ENCODE measurements at places on chromosomes 12 and 14.

GRCh38 chr14:105015905-105016304, 5.0 kb downstream of the CDCA4 start:
- DNase-seq, result no peak
- no peaks in the 10 kb centered on the region for H3K27me3 ChIP-seq
- H3K27ac ChIP-seq, result no peak overlapping the region
- no peak overlapping the region for H3K4me3 ChIP-seq

- no peak for DNase-seq
- H3K4me3 ChIP-seq, result no peak overlapping the region
- H3K36me3 ChIP-seq, result no peaks in the 10 kb centered on the region
- no peaks in the 10 kb centered on the region for H3K27me3 ChIP-seq
- no peak overlapping the region for H3K27ac ChIP-seq
Measured at GRCh38 chr12:92485351-92486348, 217.1 kb upstream of the PLEKHG7 start.

DNA sequence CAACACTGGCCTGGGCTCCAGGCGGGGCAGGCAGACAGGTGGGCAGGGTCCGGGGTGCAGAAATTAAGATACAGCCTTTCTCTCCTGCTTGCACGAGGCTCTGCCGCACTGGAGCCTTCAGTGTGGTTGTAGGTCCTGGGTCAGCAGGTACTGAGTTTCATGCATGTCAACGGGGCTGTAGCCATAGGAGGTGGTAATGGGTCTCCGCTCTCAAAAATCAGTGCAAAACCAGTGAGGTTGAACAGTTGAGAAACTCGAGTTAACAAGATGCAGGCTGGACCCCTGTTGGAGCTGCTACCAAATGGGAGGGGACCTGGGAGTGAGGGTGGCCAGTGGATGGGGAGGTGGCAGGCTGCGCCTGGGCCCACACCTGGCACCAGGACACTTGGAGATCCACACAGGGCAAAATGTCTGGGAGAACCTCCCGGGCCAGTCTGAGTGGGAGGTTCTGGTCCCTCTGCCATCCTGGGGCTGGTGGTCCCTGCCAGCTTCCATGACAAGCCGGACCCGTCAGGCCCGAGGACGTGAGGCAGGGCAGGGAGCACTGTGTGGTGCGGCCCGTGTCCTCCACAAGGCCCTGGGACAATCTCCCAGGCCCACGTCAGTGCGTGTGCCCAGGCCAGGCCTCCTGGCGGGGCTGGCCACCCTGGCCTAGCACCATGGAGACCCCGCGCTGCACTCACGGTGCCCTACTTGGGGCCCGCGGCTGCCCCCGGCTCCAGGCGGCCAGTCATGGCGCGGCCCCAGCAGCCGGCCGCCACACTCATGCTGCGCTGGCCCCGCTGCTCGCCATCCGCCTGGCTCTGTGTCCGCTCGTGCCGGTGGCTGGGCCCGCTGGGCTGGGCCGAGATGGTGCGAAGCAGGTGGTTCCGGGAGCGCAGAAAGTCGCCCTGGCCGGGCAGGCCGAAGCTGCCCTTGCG, 5.1 kb downstream of the ARL6IP4 start:
- H3K27ac ChIP-seq, result no peak overlapping the region
- no peaks in the 10 kb centered on the region for H3K27me3 ChIP-seq
- peaks cover 12% of the 10 kb centered on the region for H3K36me3 ChIP-seq
- H3K4me1 ChIP-seq, result peaks cover 8% of the 10 kb centered on the region

DNA sequence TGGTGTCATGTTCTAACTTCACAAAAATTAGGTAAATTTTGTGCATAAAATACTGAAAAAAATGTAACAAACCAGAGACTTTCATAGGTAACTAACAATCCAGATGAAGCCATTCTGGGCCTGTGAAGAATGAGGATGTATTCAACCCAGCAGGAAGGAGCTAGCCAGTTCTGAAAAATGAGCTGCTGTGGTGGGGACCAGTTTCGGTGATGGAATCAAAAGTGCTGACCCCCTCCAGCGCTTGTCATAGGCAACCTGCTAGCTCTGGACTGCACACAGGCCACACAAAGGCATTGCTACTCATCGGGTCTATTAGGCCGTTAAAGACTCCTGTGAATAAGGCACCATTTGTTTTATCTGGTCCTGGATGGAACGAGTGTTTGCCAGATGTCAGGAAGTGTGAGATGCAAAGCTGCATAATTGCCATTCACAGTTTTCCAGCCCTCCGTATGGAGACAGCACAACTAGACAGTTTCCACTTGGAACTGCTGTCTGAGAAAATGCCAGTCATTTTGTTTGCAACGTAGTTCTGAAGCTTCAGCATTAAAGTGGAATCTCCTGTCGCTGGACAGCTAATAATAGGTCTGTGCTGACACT, 3.3 kb upstream of the RIMBP2 start:
- no peak overlapping the region for H3K4me3 ChIP-seq
- H3K4me1 ChIP-seq, result peaks cover 6% of the 10 kb centered on the region

DNA sequence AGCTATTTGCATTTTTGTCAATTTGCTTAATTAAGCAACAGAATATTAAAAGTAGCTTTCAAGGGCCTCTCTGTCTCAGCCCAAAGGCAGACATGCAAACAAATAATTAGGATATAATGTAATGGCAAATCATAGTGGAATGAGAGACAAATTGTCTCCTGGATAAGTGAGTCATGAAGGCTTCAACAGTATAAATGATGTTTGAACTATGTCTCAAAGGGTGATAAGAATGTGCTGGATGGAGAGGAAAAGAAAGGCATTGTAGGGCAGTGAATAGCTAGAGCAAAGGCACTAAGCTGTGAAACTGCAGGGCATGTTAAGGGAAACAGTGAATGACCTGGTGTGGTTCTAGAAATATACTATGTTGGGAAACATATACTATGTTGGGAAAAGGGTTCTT, 53.5 kb upstream of the PPP1R12A start:
- no peak for DNase-seq
- H3K27ac ChIP-seq, result no peak overlapping the region
- no peak overlapping the region for H3K4me3 ChIP-seq
- H3K4me1 ChIP-seq, result peaks cover 4% of the 10 kb centered on the region

GRCh38 chr12:78406828-78407227, 457.7 kb upstream of the SYT1 start:
- H3K4me3 ChIP-seq, result no peak overlapping the region
- H3K36me3 ChIP-seq, result no peaks in the 10 kb centered on the region
- no peak for DNase-seq
- no peak overlapping the region for H3K27ac ChIP-seq
- no peaks in the 10 kb centered on the region for H3K27me3 ChIP-seq
- H3K4me1 ChIP-seq, result peaks cover 2% of the 10 kb centered on the region

GRCh38 chr12:122843455-122843854, 8.2 kb downstream of the HIP1R start:
- no peak overlapping the region for H3K4me3 ChIP-seq
- peaks cover 9% of the 10 kb centered on the region for H3K4me1 ChIP-seq
- H3K36me3 ChIP-seq, result peaks cover 3% of the 10 kb centered on the region
- DNase-seq, result no peak
- no peaks in the 10 kb centered on the region for H3K27me3 ChIP-seq
- no peak overlapping the region for H3K27ac ChIP-seq

GRCh38 chr12:122473543-122474323, 27.0 kb downstream of the ZCCHC8 start:
- H3K4me3 ChIP-seq, result no peak overlapping the region
- no peak overlapping the region for H3K27ac ChIP-seq
- peaks cover 74% of the 10 kb centered on the region for H3K36me3 ChIP-seq
- no peaks in the 10 kb centered on the region for H3K4me1 ChIP-seq

GRCh38 chr14:57405562-57405961, 15.2 kb downstream of the NAA30 start:
- no peak overlapping the region for H3K4me3 ChIP-seq
- H3K27ac ChIP-seq, result no peak overlapping the region
- no peaks in the 10 kb centered on the region for H3K27me3 ChIP-seq
- peaks cover 8% of the 10 kb centered on the region for H3K36me3 ChIP-seq
- H3K4me1 ChIP-seq, result no peaks in the 10 kb centered on the region
- no peak for DNase-seq

- no peaks in the 10 kb centered on the region for H3K36me3 ChIP-seq
- H3K4me3 ChIP-seq, result no peak overlapping the region
- no peaks in the 10 kb centered on the region for H3K27me3 ChIP-seq
- no peaks in the 10 kb centered on the region for H3K4me1 ChIP-seq
- DNase-seq, result no peak
Measured at GRCh38 chr12:107352347-107353081, 259.2 kb upstream of the CRY1 start.

DNA sequence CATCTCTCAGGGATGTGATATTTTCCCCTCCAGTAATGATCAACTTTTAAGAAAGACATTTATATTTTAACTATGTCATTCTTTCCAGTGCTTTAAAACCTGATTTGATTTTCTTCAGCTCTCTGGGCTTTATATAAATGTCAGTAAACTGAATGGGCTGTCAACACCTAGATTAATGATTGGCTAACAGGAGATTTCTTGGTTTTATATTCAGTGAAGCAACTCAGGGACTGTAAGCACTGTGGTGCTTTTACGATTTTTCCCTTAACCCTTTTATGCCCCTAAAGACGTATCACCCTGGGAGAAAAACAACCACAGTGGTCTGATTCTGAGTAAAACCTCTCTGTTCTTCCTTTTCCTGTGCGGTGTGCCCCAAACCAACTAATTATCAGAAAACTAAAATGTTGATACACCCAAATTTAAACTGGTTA, 38.0 kb downstream of the PTGER2 start:
- H3K4me3 ChIP-seq, result no peak overlapping the region
- no peak for DNase-seq
- no peak overlapping the region for H3K27ac ChIP-seq
- peaks cover 2% of the 10 kb centered on the region for H3K4me1 ChIP-seq

DNA sequence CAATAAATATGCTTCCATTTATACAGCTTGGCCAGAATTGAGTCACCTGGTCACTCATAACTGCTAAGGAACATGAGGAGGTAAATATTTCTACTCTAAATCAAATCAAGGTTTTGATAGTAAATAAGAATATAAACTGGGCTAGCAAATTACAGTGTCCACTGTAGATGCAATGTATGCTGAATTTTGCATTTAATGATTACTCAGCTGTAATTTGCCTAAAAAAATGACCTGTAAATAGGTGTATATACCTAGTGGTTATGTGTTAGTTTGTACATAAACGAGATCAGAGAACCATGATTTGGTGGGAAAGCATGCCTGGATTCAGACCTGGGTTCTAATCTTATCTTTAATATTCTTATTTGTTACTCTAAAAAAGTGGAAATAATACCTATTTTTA, 76.6 kb upstream of the CNTN1 start:
- no peaks in the 10 kb centered on the region for H3K4me1 ChIP-seq
- no peak overlapping the region for H3K27ac ChIP-seq
- no peak for DNase-seq
- H3K27me3 ChIP-seq, result no peaks in the 10 kb centered on the region
- H3K36me3 ChIP-seq, result no peaks in the 10 kb centered on the region

- H3K4me3 ChIP-seq, result no peak overlapping the region
- no peaks in the 10 kb centered on the region for H3K27me3 ChIP-seq
- no peaks in the 10 kb centered on the region for H3K4me1 ChIP-seq
Measured at GRCh38 chr12:46701356-46701755, 124.4 kb downstream of the SLC38A4 start.

Data from neuronal stem cell (in vitro differentiated cells).